ENCODE measurements at places on chromosomes 5 and 9. TPM values are rescaled to one million over a fixed set of nuclear protein-coding genes. Genes with fewer than 3 reads are reported as not detected.

The SPATA31E1 gene
- total RNA-seq: not detected

The PCDHGC4 gene
- 0.05 TPM for total RNA-seq

The SPAG8 gene
- total RNA-seq: 1.4 TPM

The MYMK gene
- total RNA-seq: not detected

The RFESD gene
- 4.7 TPM for total RNA-seq

Data from T-helper 2 cell treated with Interferon-gamma antibody and Interleukin-4, amounts not matched to agents 100 ng/mL and 5 ng/mL, for 36 hours (primary cell).